G401 (cell line): ENCODE measurements at places on chromosomes 7 and 10.

DNA sequence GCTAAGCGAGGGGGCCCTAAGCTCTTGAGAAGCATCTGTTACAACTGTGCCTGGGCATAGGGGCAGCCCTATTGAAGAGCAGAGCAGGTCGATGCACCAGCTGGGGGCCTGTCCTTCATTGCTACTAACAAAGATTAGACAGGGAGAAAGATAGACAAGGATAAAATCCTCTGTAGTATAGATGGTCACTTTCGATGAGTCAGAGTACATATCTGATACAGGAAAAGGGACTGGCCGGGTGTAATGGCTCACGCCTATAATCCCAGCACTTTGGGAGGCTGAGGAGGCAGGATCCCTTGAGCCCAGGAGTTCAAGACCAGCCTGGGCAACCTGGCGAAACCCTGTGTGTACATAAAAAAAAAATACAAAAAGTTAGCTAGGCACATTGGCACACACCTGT is 13.6 kb downstream of the OPTN start:
- no peak for DNase-seq

- DNase-seq = no peak
Measured at GRCh38 chr7:77797734-77798393, 370 bp downstream of the TMEM60 start.

DNA sequence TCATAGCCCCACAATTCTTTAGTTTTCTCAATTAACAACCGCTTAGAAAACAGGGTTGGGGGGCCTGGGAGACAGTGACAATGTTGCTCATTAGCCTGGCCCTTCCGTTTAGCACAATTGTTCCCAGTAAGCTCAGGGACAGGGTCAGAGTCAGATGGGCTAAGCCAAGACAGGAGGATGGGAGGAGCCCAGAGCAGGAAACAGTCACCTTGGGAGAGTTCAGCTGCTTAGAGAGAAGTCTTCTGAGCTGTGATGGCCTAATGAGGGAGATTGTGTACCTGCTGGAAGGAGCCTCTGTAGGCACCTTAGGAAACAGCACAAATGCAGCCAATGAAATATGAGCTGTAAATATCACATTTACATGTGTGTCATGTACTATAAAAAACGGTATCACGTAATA is 35.9 kb downstream of the SVOPL start:
- no peak for DNase-seq

DNA sequence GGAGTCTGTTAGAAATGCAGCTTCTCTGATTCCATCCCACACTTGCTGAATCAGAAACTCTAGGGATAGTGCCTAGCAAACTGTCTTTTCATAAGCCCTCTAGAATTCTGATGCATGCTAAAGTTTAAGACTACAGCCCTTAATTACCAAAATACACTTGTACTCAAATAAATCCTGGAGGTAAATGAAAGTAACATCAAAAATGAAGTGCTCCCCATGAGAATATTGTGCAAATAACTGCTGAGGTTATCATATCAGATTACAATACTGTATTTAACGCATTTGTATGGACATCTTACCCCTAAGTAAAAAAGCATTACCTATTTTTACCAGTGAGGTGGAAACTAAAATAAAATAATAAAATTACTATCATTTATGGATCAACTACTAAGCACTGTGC is 104.7 kb downstream of the CHCHD3 start:
- DNase-seq = no peak

DNA sequence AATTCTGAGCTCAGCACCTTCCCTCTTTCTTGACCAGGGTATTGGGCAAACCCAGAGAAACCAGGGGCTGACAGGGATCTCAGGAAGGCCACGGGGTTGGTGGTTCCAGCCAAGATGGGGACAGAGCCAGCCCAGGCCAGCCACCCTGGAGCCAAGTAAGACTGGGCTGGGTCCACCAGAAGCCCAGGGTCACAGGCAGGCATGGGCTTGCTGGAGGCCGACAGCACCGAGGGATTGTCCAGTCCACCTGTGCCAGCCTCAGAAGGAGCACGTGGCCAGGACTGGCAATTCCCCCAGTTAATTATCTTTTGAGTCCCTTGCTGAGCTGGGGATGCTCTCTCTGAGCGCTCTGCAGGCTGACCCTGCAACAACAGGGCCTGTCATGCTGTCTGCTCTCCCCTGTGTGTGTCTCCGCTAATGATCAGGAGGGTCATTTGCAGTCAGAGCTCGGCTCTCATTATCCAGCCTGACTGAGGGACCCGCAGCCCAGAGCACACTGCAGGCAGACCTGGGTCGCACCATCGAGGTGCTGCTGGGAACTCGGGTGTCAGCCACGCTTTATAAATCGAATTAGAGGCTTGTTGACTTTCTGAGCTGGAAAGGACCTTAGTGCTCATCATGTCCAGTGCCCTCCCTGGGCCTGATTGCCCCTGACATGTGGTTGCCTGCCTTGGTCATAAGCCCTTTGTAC is 69.5 kb upstream of the PPIF start:
- peak; percentile 94 for DNase-seq

GRCh38 chr7:80622541-80622940 is 15.9 kb upstream of the CD36 start:
- DNase-seq = no peak
